T-helper 1 cell (primary cell): ENCODE measurements at places on chromosomes 4 and X.

GRCh38 chr4:35793045-35793722, 451.1 kb downstream of the ARAP2 start:
- DNase-seq: no peak

GRCh38 chrX:106177106-106177981, 9.2 kb downstream of the PWWP3B start:
- DNase-seq: no peak

GRCh38 chrX:130715299-130715698, 187.7 kb downstream of the ENOX2 start:
- no peak for DNase-seq

DNA sequence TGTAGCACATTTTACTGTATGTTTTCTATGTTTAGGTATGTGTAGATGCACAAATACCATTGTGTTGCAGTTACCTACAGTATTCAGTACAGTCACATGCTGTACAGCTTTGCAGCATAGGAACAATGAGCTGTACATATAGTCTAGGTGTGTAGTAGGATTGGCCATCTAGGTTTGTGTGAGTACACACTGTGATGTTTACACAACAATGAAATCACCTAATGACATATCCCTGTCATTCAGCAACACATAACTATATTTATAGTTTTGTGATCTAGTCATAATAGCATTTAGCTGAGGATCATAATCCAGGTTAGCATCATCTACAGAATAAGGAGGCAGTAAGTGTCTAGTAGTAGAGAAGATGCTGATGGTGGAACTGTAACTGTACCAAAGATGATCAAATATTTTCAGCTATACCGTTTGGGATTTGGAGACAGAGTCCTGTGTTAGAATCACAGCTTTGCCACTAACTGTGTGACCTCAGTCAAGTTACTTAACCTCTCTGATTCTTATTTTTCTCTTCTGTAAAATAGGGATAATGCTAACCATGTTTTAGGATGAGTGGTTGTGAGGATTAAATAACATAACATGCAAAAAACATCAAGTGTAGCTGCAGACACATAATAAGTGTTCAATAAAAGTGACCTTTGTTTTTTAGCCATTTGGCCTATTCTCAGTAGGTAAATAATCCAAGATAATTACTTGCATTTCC, 73.3 kb downstream of the LIMCH1 start:
- DNase-seq: no peak

GRCh38 chr4:98682719-98683118, 24.3 kb upstream of the TSPAN5 start:
- no peak for DNase-seq

DNA sequence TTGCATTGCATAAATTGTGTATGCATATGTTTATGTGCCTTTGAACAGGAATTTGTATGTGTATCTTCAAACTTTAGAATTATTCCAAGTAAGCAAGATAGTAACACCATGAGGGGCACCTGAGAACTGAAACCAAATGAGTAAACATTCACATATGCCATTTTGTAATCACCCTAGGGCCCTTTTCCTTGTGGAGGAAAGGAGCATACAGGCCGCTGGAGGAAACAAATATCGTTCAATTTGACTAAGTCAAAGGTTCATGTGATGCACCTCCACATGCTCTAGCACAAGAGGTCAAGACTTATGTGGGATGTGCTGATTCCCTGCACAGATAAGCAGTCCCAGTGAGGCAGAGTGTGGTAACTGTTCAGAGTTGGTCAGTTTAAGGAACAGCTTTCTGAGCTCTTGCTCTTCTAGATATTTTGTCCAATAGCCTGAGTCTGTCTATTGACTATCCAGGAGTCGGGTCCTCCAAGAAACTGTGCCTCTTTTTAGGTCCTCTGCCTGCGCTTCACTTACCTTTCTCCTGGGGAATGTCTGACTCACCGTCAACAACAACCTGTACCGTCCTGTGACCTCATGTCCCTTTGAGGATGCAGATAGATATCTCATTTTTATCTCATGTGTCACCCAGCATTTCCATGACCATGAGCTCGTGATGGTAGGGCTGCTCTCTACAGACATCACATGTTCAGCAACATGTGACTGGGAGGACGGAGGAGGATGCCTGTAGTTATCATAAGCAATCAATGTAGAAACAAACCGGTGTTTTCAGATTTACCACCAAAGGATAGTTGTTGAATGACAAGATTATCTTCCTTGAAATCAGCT, 196.9 kb downstream of the NWD2 start:
- no peak for DNase-seq

DNA sequence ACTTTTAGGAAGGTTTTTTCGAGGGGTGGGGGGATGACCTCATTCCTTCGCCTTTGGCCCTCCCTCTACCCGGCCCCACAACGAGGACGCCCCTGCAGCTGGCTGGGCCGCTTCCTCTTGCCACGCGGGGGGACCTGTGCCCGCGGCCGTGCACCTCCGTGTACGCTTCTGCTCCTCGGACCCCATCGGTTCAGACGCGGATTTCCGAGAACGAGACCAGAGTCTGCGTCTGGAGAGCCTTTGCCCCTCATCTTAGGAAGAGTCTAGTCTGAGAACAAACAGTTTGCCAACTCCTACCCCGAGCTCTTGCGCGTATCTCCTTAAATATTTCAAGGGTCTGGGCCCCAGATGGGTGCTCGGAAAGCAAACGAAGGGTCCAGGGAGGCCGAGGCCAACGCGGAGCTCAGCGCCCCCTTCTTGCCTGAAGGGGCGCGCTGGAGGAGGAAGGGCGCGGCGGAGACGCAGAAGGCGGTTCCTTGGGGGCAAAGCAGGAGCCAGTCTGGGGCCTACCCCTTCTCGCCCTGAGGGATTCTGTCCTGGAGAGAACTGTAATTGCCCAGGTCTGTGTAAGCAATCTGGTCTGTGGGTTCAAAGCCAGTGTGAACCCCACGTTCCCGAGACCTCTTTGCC, 3.9 kb upstream of the SFRP2 start:
- DNase-seq: no peak

- no peak for DNase-seq
Measured at GRCh38 chrX:134294548-134294947, 57.6 kb downstream of the CCDC160 start.

DNA sequence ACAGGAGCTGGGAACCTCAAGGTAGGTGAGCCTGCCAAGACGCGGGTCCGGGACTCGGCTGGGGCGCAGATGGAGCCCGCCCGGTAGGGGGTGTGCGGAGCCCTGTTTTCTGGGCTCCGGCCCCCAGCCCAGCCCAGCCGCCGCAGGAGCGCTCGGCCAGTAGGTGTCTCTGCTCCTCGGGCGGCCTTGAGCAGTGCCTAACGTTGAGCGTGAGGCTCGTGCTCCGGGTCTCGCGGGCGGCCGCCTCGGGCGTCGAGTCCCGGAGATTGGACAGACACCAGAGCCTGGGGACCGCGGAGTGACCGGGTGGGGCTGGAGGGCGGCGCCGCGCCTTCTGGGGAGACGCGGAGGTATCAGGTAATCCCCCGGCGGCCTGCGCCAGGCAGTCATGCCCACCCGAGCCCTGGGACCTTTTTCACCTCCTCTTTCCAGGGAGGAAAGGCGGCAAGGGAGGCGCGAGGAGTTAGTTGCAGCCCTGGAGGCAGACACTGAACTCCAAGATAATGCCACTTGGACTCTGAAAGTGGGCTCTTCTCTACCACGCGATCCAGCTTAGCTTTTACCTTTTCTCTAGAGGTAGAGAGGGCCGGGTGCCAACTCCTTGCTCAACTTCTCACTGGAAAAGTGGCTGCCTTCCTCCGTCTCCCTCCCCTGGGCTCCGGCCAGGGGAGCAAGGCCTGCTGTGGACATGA, 14.5 kb upstream of the FGG start:
- peak; percentile 5 for DNase-seq
